ENCODE measurements at places on chromosomes 11 and 22. TPM values are rescaled to one million over a fixed set of nuclear protein-coding genes. Genes with fewer than 3 reads are reported as not detected.
A peak's percentile ranks its signal among the peaks of the same experiment; 100 is the strongest.

KDM4D gene
- 1.2 TPM for total RNA-seq

UCP3 gene
- 1.9 TPM for total RNA-seq

CST6 gene
- total RNA-seq: 2.1 TPM

TBX10 gene
- not detected for total RNA-seq

TCN2 gene
- 65.7 TPM for total RNA-seq

ESAM gene
- 1.1 TPM for total RNA-seq

DNAJC24 gene
- total RNA-seq: 28.6 TPM

SLC36A4 gene
- 38.7 TPM for total RNA-seq

KDM4E gene
- total RNA-seq: not detected

OR5A1 gene
- not detected for total RNA-seq

VWCE gene
- total RNA-seq: 8.8 TPM

DNA sequence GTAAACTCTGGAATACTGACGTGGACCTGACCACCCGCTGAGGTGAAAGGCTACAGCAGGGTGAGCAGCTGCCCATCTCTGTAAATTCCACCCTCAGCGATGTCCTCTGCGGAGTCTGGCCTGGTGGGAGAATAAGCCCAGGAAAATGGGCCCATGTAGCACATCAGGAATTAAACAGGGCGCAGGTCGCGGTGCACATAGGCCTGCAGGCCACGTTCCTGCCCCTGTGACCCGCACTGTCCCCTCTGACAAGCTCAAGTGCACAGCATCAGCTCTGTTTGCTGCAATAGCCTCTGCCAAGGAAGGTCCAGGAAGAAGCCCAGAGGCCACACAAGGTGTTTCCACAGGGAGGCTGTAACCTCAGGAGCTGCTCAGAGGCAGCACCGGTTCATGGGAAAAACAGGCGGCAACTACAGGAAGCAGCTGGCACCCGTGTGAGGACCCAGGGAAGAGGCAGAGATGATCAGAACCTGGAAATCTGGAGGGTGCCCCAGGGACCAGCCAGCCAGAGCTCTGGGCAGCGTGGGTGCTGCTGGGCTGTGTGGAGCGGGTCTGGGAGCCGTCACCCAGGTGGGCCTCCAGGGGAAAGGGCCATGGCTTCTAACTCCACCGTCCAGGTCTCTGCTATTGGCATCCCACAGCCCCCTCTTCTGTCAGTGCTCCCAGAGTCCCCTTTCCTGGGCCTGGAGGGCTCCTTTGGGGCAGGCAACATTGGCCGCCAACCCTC is 808 bp upstream of the IFITM2 start:
- H3K27ac ChIP-seq: no peak overlapping the region
- no peak overlapping the region for H3K4me3 ChIP-seq
- no peak for DNase-seq
- no peaks in the 10 kb centered on the region for H3K27me3 ChIP-seq
- H3K4me1 ChIP-seq: peaks cover 2% of the 10 kb centered on the region

DNA sequence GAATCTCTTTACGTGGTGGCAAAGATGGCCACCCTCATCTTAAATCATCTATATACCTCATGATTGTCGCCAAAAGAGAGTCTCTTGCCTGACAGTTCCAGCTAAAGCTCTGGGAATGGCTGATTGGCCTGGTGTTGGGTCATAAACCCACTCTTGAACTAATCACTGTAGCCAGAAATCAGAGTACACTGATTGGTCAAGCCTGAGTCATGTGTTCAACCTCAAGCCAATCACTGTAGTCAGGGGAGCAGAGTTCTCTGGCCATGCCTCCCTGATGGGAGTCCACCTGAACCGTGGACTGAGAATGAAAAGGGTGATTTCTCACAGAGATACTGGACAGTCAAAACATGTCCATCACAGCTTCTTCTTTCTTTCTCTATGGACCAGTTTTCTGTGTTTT is 45.8 kb downstream of the RCN1 start:
- no peak overlapping the region for H3K27ac ChIP-seq
- H3K27me3 ChIP-seq: peaks cover 42% of the 10 kb centered on the region
- no peak for DNase-seq
- H3K36me3 ChIP-seq: no peaks in the 10 kb centered on the region
- no peak overlapping the region for H3K4me3 ChIP-seq

GRCh38 chr11:39668640-39669039 is 1790.8 kb downstream of the LRRC4C start:
- H3K36me3 ChIP-seq: no peaks in the 10 kb centered on the region
- no peaks in the 10 kb centered on the region for H3K27me3 ChIP-seq
- H3K27ac ChIP-seq: no peak overlapping the region
- H3K4me1 ChIP-seq: no peaks in the 10 kb centered on the region
- no peak overlapping the region for H3K4me3 ChIP-seq

GRCh38 chr11:68017980-68018729 is 8.0 kb downstream of the ALDH3B1 start:
- no peak overlapping the region for H3K4me3 ChIP-seq
- H3K27ac ChIP-seq: no peak overlapping the region

DNA sequence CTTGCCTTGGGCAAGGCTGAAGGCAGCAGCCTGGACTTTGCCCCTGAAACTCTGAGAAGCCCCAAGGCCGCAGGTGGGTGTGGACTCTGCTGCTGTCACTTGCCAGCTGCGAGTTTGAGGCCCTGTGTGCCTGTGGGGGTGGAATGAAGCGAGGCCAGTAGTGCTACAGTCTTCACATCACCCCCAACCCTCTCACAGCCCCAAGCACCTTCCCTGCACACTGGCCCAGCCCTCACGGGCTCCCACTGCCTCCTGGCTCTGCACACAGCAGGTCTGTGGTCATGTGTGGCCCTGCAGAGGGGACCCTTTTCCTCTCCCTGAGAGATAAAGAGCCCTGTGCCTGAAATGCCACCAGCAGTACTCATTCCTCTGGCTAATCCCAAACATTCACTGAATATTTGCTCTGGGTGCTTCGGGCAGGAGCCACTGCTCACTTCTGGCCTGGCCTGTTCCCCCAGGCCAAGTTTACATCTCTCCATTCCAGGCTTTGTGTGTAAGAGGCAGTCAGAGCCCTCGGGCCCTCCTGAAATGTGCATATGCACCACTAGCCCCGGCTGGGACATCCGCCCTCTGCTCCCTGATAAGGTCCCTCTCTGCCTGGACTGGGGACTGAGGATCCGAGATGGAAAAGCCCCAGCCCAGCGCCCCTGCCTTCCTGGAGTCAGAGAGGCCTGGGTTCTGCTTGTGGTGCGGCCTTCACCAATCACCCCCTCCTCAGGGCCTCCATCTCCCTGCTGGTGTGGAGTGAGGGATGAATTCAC is 17.7 kb downstream of the MGAT3 start:
- DNase-seq: peak; percentile 76
- no peaks in the 10 kb centered on the region for H3K36me3 ChIP-seq
- no peak overlapping the region for H3K4me3 ChIP-seq
- H3K27me3 ChIP-seq: no peaks in the 10 kb centered on the region

GRCh38 chr11:10318527-10318802 is 13.6 kb downstream of the ADM start:
- H3K4me3 ChIP-seq: no peak overlapping the region
- H3K36me3 ChIP-seq: no peaks in the 10 kb centered on the region
- peaks cover 13% of the 10 kb centered on the region for H3K27me3 ChIP-seq
- peak; percentile 54 for DNase-seq
- peaks cover 23% of the 10 kb centered on the region for H3K4me1 ChIP-seq

GRCh38 chr11:3890806-3891205 is 35.3 kb downstream of the STIM1 start:
- H3K27me3 ChIP-seq: no peaks in the 10 kb centered on the region
- no peak overlapping the region for H3K27ac ChIP-seq
- no peak overlapping the region for H3K4me3 ChIP-seq
- H3K4me1 ChIP-seq: no peaks in the 10 kb centered on the region
- no peaks in the 10 kb centered on the region for H3K36me3 ChIP-seq

DNA sequence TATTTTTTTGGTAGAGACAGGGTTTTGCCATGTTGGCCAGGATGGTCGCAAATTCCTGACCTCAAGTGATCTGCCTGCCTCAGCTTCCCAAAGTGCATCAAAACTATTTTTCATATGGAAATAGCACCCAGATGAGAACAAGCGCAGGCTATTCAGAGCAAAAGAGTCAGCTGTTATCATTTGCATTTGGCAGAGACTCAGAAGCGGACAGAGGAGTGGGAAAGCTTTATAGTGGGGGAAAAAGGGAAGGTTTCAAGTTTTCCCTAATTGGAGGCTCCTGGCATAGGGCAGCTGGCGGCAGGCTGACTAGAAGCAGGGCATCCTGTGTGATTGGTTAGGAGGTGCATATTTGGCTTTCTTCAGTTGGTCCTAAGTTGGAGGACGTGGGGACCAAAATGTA is 20.2 kb downstream of the ATG13 start:
- H3K27me3 ChIP-seq: no peaks in the 10 kb centered on the region
- no peak overlapping the region for H3K4me3 ChIP-seq
- no peak overlapping the region for H3K27ac ChIP-seq
- peaks cover 46% of the 10 kb centered on the region for H3K36me3 ChIP-seq

DNA sequence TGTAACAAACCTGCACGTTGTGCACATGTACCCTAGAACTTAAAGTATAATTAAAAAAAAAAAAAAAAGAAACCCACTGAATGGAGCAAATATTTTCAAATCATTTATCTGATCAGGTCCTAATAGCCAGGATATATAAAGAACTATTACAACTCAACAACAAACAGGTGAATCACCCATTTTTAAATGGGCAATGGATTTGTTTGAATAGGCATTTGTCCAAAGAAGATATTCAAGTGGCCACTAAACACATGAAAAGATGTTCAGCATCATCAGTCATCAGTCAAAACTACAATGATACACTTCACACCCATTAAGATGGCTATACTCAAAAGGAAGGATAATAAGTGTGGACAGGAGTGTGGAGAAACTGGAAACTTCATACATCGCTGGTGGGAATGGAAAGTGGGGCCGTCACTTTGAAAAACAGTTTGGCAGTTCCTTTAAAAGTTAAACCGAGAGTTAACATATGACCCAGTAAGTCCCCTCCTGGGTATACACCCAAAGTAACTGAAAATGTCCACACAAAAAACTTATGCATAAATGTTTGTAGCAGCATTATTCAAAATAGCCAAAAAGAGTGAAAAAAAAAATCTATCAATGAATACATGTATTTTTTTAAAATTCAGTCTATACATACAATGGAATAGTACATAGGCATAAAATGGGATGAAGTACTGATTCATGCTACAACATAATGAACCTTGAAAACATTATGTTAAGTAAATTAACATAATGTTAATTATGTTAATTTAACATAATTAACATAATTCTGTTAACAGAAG is 53.1 kb downstream of the ARRB1 start:
- no peak for DNase-seq
- H3K4me1 ChIP-seq: no peaks in the 10 kb centered on the region
- peaks cover 39% of the 10 kb centered on the region for H3K36me3 ChIP-seq

DNA sequence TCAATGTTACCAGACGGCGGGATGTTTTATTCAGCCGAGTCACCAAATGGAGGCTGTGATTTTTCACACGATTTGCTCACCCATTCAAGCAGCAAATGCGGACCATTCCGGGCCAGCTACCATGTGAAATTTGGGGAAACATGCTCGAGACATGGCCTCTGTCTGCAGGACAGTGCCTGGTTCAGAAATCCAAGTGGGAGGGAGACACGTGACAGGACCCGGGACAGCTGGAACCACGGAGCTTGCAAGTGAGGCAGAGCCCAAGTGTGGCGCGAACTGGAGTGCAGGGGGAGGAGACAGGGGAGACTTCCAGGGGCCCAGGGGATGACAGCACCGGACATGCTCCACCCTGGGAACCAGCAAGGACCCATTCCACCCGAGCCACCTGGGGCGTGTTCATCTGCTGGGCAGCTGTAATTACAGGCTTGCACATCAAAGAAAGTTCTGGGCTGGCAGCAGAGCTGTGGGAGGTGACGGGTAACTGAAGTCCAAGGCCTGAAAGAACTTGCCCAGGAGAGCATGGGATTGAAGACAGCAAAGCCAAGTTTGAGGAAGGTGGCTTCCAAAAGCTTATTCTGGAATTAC is 16.5 kb downstream of the CERK start:
- H3K27ac ChIP-seq: no peak overlapping the region
- H3K4me3 ChIP-seq: no peak overlapping the region
- H3K36me3 ChIP-seq: peaks cover 40% of the 10 kb centered on the region
- no peaks in the 10 kb centered on the region for H3K4me1 ChIP-seq
- H3K27me3 ChIP-seq: no peaks in the 10 kb centered on the region
- no peak for DNase-seq

GRCh38 chr11:64334764-64335735 is 5.0 kb upstream of the CCDC88B start:
- no peak overlapping the region for H3K4me3 ChIP-seq
- DNase-seq: peak; percentile 89
- H3K27me3 ChIP-seq: no peaks in the 10 kb centered on the region
- H3K27ac ChIP-seq: no peak overlapping the region
- H3K4me1 ChIP-seq: no peaks in the 10 kb centered on the region

DNA sequence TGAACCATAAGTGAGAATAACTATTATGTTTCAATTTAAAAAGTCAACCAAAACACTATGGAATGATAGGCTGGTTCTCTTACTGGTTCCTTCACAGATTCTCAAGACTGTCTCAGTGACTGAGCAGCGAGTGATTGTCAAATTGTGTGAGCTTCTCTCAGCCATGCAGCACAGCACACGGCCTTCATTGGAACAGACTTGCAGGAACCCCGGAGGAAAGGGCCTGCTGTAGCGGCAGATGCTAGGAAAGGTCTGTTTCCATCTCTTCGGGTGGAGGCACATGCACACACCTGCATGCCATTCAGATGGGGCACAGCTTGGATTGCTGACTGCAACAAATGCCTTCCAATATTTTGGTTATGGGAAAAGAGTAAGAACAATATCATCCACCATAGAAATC is 741.8 kb downstream of the OPCML start:
- H3K4me3 ChIP-seq: no peak overlapping the region
- H3K27ac ChIP-seq: no peak overlapping the region

- no peak overlapping the region for H3K27ac ChIP-seq
- H3K4me3 ChIP-seq: no peak overlapping the region
- H3K4me1 ChIP-seq: peaks cover 10% of the 10 kb centered on the region
- peak; percentile 92 for DNase-seq
- no peaks in the 10 kb centered on the region for H3K36me3 ChIP-seq
These were observed 5.0 kb downstream of the DGKZ start for GRCh38 chr11:46352063-46352841.

- no peak for DNase-seq
- no peak overlapping the region for H3K27ac ChIP-seq
- H3K36me3 ChIP-seq: no peaks in the 10 kb centered on the region
- H3K27me3 ChIP-seq: no peaks in the 10 kb centered on the region
- H3K4me1 ChIP-seq: no peaks in the 10 kb centered on the region
These were observed 35.5 kb upstream of the MOB2 start for GRCh38 chr11:1522081-1522424.

DNA sequence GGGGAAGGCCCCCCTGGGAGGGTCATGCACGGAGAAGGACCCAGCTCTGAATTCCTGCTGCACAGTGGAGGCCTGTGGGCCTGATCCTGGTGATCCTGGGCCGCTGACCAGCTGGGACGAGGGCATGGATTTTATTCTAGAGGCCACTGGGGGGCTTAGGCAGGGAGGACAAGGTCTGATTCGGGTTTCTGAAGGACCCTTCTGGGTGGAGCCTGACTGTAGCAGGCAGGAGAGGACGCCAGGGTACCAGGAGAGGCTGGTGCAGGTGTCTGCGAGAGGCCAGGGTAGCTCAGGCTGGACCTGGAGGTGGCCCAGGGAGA is 31.3 kb downstream of the MPPED1 start:
- peak; percentile 49 for DNase-seq
- no peak overlapping the region for H3K4me3 ChIP-seq
- H3K27ac ChIP-seq: no peak overlapping the region
- no peaks in the 10 kb centered on the region for H3K36me3 ChIP-seq
- no peaks in the 10 kb centered on the region for H3K27me3 ChIP-seq

GRCh38 chr11:115715251-115715770 is 211.1 kb upstream of the CADM1 start:
- H3K36me3 ChIP-seq: no peaks in the 10 kb centered on the region
- no peak overlapping the region for H3K4me3 ChIP-seq
- peak; percentile 21 for DNase-seq
- H3K4me1 ChIP-seq: no peaks in the 10 kb centered on the region
- H3K27ac ChIP-seq: no peak overlapping the region

- no peaks in the 10 kb centered on the region for H3K36me3 ChIP-seq
- H3K27ac ChIP-seq: no peak overlapping the region
- no peak overlapping the region for H3K4me3 ChIP-seq
These were observed 1405.6 kb upstream of the TENM4 start for GRCh38 chr11:80846442-80846841.
